ENCODE measurements at places on chromosomes 5 and 9.

GRCh38 chr5:95664204-95664786 lies 17.7 kb downstream of the RFESD start:
- DNase-seq: no peak
- no peak overlapping the region for H3K4me3 ChIP-seq
- H3K27me3 ChIP-seq: no peaks in the 10 kb centered on the region
- H3K4me1 ChIP-seq: 0 out of 2 replicates have a peak, but pooled peaks cover 3% of the 10 kb centered on the region
- H3K36me3 ChIP-seq: no peaks in the 10 kb centered on the region
- no peak overlapping the region for H3K27ac ChIP-seq

- H3K27me3 ChIP-seq: no peaks in the 10 kb centered on the region
- H3K4me1 ChIP-seq: peaks cover 6% of the 10 kb centered on the region
- H3K4me3 ChIP-seq: no peak overlapping the region
- no peak for DNase-seq
- H3K27ac ChIP-seq: no peak overlapping the region
- peaks cover 6% of the 10 kb centered on the region for H3K36me3 ChIP-seq
Measured at GRCh38 chr9:134187110-134187531, 22.8 kb upstream of the RNU6ATAC start.

DNA sequence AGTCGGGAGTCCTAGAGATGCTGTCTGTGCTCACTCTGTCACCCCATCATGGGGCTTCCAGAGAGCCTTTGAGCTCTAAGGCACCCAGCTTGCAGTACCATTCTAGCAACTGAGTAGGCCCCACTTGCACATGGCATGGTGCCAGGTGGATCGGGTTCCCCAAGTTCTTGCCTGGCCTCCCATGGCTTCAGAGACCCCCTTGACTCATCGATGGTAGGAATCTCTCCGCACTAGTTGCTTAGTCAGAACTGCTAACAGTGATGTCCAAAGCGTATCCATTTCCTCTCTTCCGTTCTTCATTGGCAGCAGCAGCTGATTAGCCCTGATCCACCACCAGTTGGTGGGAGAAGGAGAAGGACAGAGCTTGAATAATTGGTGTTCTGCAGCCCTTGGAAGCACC lies 70.3 kb upstream of the RARS1 start:
- H3K36me3 ChIP-seq: peaks cover 22% of the 10 kb centered on the region
- DNase-seq: no peak
- H3K4me1 ChIP-seq: no peaks in the 10 kb centered on the region
- no peak overlapping the region for H3K27ac ChIP-seq
- no peak overlapping the region for H3K4me3 ChIP-seq

DNA sequence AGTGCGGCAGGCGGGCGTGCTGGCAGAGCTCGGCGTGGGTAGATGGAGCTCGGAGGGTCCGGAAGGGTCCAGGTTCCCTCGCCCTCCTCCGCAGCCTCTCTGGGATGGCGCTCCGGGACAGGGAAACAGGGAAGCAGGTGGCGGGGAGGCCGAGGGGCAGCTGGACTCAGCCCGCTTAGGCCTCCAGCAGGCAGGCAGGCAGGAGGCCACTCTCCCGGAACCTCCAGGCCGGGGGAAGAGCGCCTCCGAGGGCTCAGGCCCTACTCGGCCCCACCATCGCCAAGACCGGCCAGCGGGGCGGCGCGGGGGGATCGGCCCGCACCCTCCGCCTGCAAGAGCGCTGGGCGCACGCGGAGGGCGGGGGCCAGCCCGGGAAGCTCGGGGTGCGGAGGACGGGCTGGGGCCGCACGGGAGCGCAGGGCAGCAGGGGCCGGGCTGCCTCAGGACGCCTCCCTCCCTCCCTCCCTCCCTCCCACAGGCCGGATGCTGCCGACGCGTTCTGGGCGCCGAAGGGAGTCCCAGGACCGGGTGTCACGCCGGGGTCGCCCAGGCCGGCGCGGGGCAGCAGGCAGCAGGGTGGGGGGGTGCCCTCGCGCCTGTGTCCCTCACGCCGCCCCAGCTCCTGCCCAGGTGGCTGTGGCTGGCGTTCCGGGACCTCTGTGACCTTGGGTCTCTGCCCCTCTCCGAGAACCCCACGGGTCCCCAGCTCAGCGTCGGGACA lies 977 bp downstream of the MGAT4B start:
- peaks cover 34% of the 10 kb centered on the region for H3K4me1 ChIP-seq
- H3K27ac ChIP-seq: no peak overlapping the region
- peaks cover 3% of the 10 kb centered on the region for H3K36me3 ChIP-seq
- peak overlapping the region; percentile 77 for H3K4me3 ChIP-seq
- peaks cover 6% of the 10 kb centered on the region for H3K27me3 ChIP-seq
- DNase-seq: peak; percentile 39

DNA sequence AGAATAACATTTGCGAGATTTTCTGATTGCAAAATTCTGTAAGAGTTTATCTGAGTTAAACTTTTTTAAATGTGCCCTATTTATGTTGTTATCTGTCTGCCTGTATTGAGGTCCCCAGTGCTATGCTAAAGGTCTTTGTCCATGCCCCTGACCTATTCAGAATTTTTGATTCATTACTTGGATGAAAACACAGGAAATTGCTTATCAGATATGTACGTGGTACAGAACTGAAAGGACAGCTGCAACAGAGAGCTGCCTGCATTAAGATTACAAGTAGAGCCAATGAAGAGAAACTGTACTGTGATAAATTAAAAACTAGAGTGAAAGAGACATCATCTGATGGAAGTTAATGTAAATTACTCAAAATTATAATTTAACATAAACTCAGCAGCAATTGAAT lies 408.8 kb downstream of the ADGRV1 start:
- no peak overlapping the region for H3K27ac ChIP-seq
- no peak for DNase-seq
- no peaks in the 10 kb centered on the region for H3K4me1 ChIP-seq

GRCh38 chr5:141512390-141512910 lies 23.6 kb downstream of the PCDHGC5 start:
- no peak overlapping the region for H3K27ac ChIP-seq
- DNase-seq: peak; percentile 99
- peaks cover 61% of the 10 kb centered on the region for H3K4me1 ChIP-seq
- peaks cover 21% of the 10 kb centered on the region for H3K36me3 ChIP-seq

GRCh38 chr9:134935056-134935640 lies 17.4 kb upstream of the FCN1 start:
- H3K4me1 ChIP-seq: peaks cover 4% of the 10 kb centered on the region
- no peak overlapping the region for H3K27ac ChIP-seq
- no peak for DNase-seq
- no peak overlapping the region for H3K4me3 ChIP-seq
- H3K27me3 ChIP-seq: no peaks in the 10 kb centered on the region

DNA sequence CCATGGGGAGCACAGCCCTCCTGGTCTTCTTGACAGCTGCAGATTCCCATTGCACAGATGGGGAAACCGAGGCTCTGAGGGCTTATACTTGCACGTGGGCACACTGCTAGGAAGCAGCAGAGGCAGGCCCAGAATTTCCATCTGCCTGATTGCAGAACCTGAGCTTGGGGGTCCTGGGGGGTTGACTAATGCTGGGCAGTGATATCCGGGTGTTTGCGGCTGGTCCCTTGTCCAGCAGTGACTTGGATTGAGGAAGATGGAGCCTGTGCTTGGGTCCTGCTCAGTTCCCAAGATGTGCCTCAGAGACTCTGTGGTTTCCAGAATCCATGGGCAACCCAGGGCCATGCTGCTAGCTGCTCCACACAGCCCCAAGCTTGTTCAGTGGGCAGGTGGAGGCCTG lies 91.2 kb downstream of the PHF2 start:
- no peaks in the 10 kb centered on the region for H3K4me1 ChIP-seq
- peak; percentile 4 for DNase-seq
- H3K36me3 ChIP-seq: no peaks in the 10 kb centered on the region
- H3K27ac ChIP-seq: no peak overlapping the region
- H3K27me3 ChIP-seq: no peaks in the 10 kb centered on the region

GRCh38 chr5:40627706-40628105 lies 52.0 kb upstream of the PTGER4 start:
- no peak overlapping the region for H3K27ac ChIP-seq
- no peak overlapping the region for H3K4me3 ChIP-seq
- no peaks in the 10 kb centered on the region for H3K27me3 ChIP-seq
- no peaks in the 10 kb centered on the region for H3K36me3 ChIP-seq
- H3K4me1 ChIP-seq: peaks cover 3% of the 10 kb centered on the region

GRCh38 chr5:177096162-177097015 lies 9.7 kb downstream of the FGFR4 start:
- no peak overlapping the region for H3K27ac ChIP-seq
- no peak overlapping the region for H3K4me3 ChIP-seq
- no peak for DNase-seq
- H3K27me3 ChIP-seq: no peaks in the 10 kb centered on the region
- H3K4me1 ChIP-seq: peaks cover 21% of the 10 kb centered on the region
- H3K36me3 ChIP-seq: peaks cover 23% of the 10 kb centered on the region

DNA sequence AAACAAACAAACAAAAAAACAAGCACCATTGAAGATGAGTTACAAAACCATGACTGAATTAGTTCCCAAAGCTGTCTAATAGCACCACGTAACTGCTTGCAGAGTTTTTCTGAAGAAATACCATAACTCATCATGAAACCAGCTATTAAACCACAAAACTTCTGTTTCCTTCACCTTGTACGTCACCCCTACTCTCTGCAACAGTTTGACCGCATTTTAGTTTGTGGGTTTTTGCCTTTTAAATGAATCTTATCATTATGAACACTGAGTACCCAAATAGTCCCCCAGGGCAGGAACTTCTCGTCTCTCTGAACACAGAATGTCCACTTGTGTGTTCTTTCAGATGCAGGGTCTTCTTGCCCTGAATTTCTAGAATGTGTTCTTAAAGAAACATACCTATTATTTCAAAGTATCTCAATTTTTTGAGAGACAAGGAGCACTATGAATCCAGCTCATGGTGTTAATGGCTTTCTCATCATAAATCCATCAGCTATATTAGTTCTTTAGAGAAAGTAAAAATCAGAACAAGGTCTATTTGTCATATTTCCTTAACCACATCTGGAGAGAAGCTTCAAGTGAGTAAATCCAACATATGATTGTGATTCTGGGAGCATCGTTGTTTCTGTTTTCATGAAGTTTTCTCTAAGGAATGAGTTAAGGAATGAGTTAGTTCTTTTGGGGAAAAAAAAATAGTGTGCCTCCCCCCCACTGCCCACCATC lies 210.6 kb downstream of the AUH start:
- DNase-seq: no peak
- no peak overlapping the region for H3K27ac ChIP-seq
- H3K4me1 ChIP-seq: peaks cover 30% of the 10 kb centered on the region

- DNase-seq: no peak
- H3K27me3 ChIP-seq: no peaks in the 10 kb centered on the region
- H3K27ac ChIP-seq: no peak overlapping the region
Measured at GRCh38 chr5:138736293-138736692, 16.9 kb upstream of the CTNNA1 start.

DNA sequence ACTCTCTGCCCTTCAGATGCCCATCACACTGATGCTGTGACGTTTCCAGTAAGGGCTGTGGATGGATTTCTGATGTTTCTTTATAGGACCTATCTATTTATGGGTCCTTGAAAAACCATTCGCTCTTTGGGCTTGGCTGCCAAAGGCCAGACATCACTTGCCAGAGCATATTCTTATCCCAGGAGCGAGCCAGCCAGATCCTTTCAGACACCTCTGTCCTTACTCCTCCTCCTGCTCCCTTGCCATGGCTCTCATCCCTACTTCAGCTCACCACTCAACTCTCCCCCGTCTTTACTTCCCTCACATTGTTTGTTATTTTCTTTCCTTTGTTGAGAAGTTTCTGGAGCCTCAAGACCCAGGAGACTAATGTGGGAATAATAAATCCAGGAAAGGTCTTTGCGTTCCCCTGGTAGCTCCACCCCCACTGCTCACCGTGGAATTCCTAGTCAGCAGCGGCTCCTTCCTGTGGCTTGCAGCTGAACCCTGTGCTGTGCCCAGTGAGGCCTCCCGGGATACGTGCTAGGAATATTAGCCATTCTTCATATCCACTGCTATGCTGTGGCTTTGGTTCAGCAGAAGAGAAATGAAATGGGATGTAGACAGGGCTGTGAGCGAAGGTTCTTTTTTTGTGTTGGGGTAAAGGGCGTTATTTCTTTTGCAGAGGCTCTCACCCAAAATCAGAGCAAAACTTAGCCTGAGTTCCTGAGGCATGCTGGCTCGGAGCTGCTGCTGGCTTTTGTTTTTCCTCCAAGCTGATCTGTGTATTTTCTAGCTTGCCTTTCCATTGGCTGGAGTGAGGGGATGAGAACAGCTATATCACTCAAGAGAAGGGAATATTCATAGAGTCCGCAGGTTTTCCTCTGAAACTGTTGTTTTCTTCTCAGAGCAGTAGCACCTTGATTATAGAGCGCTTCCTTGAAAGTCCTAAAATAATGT lies 171.1 kb downstream of the SAXO1 start:
- no peaks in the 10 kb centered on the region for H3K36me3 ChIP-seq
- no peaks in the 10 kb centered on the region for H3K27me3 ChIP-seq
- no peak overlapping the region for H3K27ac ChIP-seq
- peaks cover 15% of the 10 kb centered on the region for H3K4me1 ChIP-seq
- DNase-seq: peak; percentile 38
- H3K4me3 ChIP-seq: no peak overlapping the region

DNA sequence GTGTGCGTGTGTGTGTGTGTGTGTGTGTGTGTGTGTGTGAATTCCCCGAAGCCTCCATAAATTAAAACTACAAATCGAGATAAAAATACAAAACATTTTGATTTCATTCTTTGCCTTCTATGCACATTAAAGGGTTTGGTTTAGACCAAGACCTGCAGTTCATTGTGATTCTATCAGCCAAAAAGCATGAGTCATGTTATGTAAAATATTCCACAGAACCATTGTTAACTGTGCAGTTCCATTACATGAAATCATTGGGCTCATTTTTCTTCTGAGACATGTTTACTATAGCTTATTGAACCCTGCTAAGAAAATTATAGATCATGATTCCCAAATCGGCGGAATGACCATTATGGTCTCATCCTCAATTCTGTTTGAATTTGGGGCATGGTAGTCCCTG lies 11.7 kb downstream of the CAVIN4 start:
- 0 out of 2 replicates have a peak, but pooled peaks cover 7% of the 10 kb centered on the region for H3K36me3 ChIP-seq
- no peak overlapping the region for H3K27ac ChIP-seq
- no peak overlapping the region for H3K4me3 ChIP-seq

DNA sequence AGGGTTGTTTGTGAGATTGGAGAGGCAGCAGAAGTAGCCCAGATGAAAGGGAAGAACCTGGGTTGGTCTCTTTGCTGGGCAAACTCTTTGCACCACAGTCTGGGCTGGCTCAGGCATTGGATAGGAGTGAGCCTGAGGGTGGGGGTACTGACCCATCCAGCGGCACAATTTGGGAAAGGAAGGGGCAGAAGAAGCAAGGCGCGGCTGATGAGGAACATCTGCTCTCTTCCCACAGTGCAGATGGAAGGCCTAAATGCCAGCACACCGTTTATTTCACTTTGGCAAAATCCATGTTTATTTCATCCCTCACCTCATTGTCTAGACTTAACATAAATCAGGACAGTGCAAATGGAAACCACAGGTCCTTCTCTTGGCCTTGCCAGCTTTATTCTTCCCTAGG lies 32.3 kb downstream of the PALM2AKAP2 start:
- DNase-seq: no peak
- H3K27me3 ChIP-seq: no peaks in the 10 kb centered on the region
- H3K4me3 ChIP-seq: no peak overlapping the region
- H3K4me1 ChIP-seq: no peaks in the 10 kb centered on the region
